RPMI8226 (cell line): ENCODE measurements at places on chromosomes 2 and 18.

- no peak for DNase-seq
Observed at GRCh38 chr2:62704654-62705006, 883 bp upstream of the EHBP1 start.

- DNase-seq: no peak
Observed at GRCh38 chr2:207394203-207394781, 135.5 kb upstream of the CREB1 start.

DNA sequence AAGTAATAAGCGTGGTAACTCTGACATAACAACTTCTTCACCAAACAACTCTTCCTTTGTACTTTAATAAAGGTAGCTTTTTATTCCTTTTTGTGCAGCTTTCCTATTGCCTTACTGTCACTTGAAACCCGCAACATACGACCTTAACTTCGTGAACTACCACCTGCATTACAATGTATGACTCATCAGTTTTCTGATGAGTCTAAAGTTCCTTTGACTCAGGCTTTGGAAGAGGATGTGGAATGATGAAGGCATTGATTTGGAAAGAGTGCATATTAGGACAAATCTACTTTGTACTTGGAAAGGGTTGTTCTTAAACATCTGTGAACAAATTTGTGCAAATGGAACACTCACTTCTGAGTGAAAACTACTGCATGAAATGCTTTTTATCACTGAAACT, 1012.1 kb downstream of the TMEM182 start:
- no peak for DNase-seq

DNA sequence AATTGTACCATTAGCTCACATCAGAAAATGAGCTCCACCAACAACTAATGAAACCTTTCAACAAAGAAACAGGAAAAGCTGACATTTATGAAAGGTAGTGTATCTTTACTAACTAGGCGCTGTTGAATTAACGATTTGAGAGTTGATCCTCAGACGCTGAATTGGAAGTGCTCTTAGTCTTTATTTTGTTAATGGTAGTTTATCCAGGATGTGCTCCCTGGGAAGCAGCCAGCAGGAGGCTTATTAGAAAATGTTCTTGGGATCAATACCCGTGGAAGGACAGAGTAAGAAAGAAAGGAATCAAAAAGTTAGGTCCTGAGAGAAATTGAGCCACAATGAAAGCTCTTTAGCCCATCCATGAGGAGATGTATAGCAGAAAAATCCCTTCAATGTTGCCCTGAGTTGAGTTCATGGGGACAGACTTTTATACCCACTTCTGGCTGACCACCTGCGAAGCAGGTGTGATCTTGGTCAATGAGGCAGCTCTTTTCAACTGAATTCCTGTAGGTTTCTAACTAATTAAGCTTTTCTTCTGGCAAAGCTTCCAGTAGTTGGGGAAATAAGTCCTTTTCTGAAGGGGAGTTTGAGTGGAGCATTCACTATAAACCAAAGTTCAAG, 492.6 kb upstream of the REG3G start:
- DNase-seq: no peak

DNA sequence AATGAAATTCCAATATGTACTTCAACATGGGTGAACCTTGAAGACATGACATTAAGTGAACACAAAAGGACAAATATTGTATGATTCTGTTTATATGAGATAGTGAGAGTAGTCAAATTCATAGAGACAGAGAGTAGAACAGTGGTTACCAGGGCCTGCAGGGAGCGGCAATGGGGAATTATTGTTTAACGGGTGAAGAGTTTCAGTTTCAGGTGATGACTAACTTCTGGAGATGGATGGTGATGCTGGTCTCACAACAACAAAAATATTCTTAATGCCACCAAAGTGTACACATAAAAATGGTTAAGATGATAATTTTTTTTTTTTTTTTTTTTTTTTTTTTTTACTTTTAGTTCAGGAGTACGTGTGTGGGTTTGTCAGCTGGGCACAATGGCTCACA, 109.4 kb upstream of the TMEM200C start:
- DNase-seq: no peak

GRCh38 chr2:19114126-19114525, 244.3 kb downstream of the OSR1 start:
- DNase-seq: no peak

GRCh38 chr18:62982600-62983251, 267.4 kb downstream of the PHLPP1 start:
- peak; percentile 48 for DNase-seq
